ENCODE measurements at places on chromosomes 2 and 18. TPM values are rescaled to one million over a fixed set of nuclear protein-coding genes. Genes with fewer than 3 reads are reported as not detected.

The SERPINB11 gene
- not detected for total RNA-seq

The VIT gene
- 3.8 TPM for total RNA-seq

The ALK gene
- 4.2 TPM for total RNA-seq

The HAAO gene
- 12.7 TPM for total RNA-seq

The GPR17 gene
- total RNA-seq, result 36.6 TPM

The NEU4 gene
- total RNA-seq, result 1.2 TPM

- no peak overlapping the region for H3K4me3 ChIP-seq
- no peaks in the 10 kb centered on the region for H3K36me3 ChIP-seq
- no peaks in the 10 kb centered on the region for H3K4me1 ChIP-seq
Observed at GRCh38 chr2:177088529-177088928, 124.1 kb upstream of the HNRNPA3 start.

DNA sequence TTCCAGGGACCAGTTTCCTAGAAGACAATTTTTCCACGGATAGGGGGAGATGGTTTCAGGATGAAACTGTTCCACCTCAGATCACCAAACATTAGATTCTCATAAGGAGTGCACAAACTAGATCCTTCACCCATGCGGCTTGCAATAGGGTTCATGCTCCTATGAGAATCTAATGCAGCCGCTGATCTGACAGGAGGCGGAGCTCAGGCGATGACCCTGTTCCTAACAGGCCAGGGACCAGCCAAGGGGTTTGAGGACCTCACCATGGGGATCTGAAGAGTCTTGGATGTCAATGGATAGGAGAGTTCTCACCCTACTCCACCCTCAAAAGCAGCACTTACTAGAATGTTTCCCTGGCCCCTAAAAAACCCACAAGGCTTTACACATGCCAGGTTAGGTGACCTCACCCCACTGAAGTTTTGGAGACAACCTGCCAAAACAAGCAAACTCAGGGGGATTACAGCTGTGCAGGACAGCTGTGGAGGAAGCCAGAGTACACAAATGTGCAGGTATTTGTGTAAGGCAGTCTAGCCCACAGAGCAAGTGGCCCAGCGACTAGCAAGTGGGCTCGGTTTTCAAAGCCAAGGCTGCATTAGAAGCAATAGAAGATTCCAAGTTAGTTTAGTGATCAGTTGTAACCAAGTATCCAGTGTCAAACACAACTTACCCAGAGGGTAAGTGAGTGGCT is 3.9 kb downstream of the EVA1A start:
- DNase-seq, result no peak
- H3K27me3 ChIP-seq, result peaks cover 22% of the 10 kb centered on the region
- no peaks in the 10 kb centered on the region for H3K36me3 ChIP-seq

- no peak for DNase-seq
- H3K36me3 ChIP-seq, result no peaks in the 10 kb centered on the region
- no peaks in the 10 kb centered on the region for H3K27me3 ChIP-seq
- no peak overlapping the region for H3K4me3 ChIP-seq
- H3K27ac ChIP-seq, result peak overlapping the region; percentile 3
Observed at GRCh38 chr18:8139891-8140406, 469.3 kb upstream of the RAB12 start.

- H3K27me3 ChIP-seq, result no peaks in the 10 kb centered on the region
- H3K4me1 ChIP-seq, result no peaks in the 10 kb centered on the region
- DNase-seq, result no peak
- no peaks in the 10 kb centered on the region for H3K36me3 ChIP-seq
Observed at GRCh38 chr2:193517615-193518014, 1322.9 kb upstream of the TMEFF2 start.

DNA sequence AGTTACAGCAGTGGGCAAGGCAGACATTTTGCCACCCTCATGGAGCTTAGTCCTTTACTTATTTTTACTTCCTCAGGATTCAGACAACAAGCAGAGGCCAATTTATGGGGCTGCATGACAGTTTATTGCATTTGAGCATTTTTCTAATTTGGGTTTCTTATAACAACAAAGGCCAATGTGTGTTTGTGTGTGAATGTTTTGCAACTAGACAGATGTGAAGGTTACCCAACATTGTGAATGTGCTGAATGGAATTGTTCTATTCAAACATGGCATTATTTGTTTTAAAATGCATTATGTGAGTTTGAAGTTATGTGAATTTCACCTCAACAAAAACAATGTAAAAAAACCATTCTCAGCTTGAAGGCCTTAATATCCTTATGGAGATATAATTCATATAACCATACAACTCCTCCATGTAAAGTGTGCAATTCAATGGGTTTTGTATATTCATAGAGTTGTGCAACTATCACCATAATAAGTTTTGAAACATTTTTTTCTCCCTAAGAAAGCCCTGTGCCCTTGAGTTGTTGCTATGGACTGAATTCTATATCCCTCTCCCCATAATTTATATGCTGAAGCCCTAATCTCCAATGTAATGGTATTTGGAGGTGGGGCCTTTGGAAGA is 57.3 kb downstream of the CCDC195 start:
- no peak overlapping the region for H3K4me3 ChIP-seq
- H3K36me3 ChIP-seq, result no peaks in the 10 kb centered on the region
- H3K27ac ChIP-seq, result no peak overlapping the region
- DNase-seq, result no peak
- no peaks in the 10 kb centered on the region for H3K4me1 ChIP-seq
- H3K27me3 ChIP-seq, result no peaks in the 10 kb centered on the region

DNA sequence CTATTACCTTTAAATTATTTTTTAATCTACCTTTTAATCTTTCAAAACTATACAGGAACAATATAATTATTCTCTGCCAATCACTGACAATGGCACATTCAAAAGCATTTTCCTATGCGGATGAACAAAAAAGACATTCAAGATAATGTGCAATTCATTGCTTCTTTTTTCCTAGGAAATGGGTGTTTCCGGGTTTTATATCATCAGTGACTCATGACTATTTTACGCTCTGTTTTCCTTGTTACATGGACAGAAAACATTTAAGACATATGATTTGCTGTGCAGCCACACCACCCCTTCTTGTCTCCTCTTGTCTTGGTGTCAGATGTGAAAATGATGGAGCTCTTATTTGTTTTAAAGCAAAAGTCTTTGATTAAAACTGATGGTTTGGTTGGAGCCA is 184.7 kb upstream of the LINC00305 start:
- no peak overlapping the region for H3K27ac ChIP-seq
- H3K27me3 ChIP-seq, result no peaks in the 10 kb centered on the region
- H3K4me1 ChIP-seq, result no peaks in the 10 kb centered on the region
- no peak overlapping the region for H3K4me3 ChIP-seq
- no peak for DNase-seq
- H3K36me3 ChIP-seq, result no peaks in the 10 kb centered on the region

DNA sequence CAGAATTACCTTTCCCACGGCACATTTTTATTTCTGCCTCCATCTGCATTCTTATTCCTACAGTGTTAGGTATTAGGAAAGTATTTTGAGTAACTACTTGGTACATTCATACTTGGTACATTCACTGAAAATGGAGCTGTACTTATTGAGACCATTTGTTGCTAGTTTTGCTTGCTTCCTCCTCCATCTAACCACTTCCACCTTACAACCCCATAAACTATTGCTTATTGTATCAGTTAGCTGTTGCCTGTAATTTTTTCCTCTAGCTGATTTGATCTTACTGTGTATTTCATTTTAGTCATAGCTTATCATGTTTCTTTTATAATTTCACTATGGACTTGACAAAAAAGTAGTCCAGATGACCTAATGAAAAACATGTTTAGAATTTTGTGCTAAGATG is 50.7 kb downstream of the AFTPH start:
- H3K36me3 ChIP-seq, result peaks cover 10% of the 10 kb centered on the region
- no peaks in the 10 kb centered on the region for H3K4me1 ChIP-seq
- DNase-seq, result no peak
- H3K27me3 ChIP-seq, result no peaks in the 10 kb centered on the region
- H3K27ac ChIP-seq, result no peak overlapping the region

GRCh38 chr2:183937220-183937619 is 661.1 kb upstream of the ZNF804A start:
- H3K4me1 ChIP-seq, result no peaks in the 10 kb centered on the region
- no peak overlapping the region for H3K27ac ChIP-seq
- no peak for DNase-seq

- no peak overlapping the region for H3K27ac ChIP-seq
- no peaks in the 10 kb centered on the region for H3K27me3 ChIP-seq
- no peak for DNase-seq
- H3K4me1 ChIP-seq, result peaks cover 12% of the 10 kb centered on the region
- H3K4me3 ChIP-seq, result no peak overlapping the region
Observed at GRCh38 chr2:20555954-20556353, 94.9 kb downstream of the HS1BP3 start.

DNA sequence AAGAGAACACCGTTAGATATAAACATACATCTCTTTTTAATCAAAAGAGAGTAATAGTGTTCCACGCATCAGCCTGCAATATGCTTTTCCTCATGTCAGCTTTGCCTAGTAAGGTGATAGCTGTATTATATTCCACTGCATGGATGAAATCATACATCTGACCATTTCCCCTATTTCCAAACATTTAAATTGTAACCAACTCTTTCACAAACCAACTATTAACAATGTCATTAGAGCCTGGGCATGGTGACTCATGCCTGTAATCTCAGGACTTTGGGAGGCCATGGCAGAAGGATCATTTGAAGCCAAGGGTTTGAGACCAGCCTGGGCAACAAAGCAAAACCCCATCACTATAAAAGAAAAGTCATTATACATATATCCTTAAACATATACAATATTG is 284.8 kb downstream of the BCL11A start:
- no peak overlapping the region for H3K4me3 ChIP-seq
- no peaks in the 10 kb centered on the region for H3K27me3 ChIP-seq
- DNase-seq, result no peak
- H3K36me3 ChIP-seq, result no peaks in the 10 kb centered on the region
- no peak overlapping the region for H3K27ac ChIP-seq

- no peaks in the 10 kb centered on the region for H3K27me3 ChIP-seq
- no peak overlapping the region for H3K4me3 ChIP-seq
- DNase-seq, result no peak
- H3K36me3 ChIP-seq, result no peaks in the 10 kb centered on the region
- H3K27ac ChIP-seq, result peak overlapping the region; percentile 20
Observed at GRCh38 chr2:39516347-39517101, 79.4 kb upstream of the MAP4K3 start.

- no peaks in the 10 kb centered on the region for H3K36me3 ChIP-seq
- no peak for DNase-seq
- H3K27ac ChIP-seq, result no peak overlapping the region
- H3K27me3 ChIP-seq, result no peaks in the 10 kb centered on the region
- no peaks in the 10 kb centered on the region for H3K4me1 ChIP-seq
Observed at GRCh38 chr18:26928670-26929313, 63.3 kb upstream of the AQP4 start.

DNA sequence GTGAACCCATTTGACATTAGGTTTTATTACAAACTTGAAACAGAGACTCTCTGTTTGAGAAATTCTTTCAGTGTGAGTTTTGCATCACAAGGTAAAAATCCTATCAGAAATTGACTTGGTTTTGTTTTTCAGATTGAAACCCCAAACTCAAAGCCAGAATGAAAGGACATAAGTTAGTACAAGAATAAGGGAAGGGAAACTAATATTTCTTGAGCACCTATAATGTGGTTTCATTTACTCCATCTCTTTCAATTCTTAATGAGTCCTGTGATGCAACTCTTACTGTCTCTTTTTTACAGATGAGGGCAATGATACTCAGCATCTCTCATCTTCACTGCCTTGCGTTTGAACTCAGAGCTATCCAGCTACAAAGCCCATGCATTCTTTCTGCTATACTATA is 210.0 kb upstream of the SIX3 start:
- no peaks in the 10 kb centered on the region for H3K36me3 ChIP-seq
- H3K27me3 ChIP-seq, result no peaks in the 10 kb centered on the region
- no peak overlapping the region for H3K4me3 ChIP-seq
- no peak overlapping the region for H3K27ac ChIP-seq
- no peaks in the 10 kb centered on the region for H3K4me1 ChIP-seq
- no peak for DNase-seq

- DNase-seq, result no peak
- no peak overlapping the region for H3K4me3 ChIP-seq
- no peak overlapping the region for H3K27ac ChIP-seq
- no peaks in the 10 kb centered on the region for H3K27me3 ChIP-seq
Observed at GRCh38 chr2:239712755-239713154, 311.9 kb upstream of the HDAC4 start.

GRCh38 chr2:140567734-140568133 is 1563.1 kb downstream of the LRP1B start:
- no peak overlapping the region for H3K27ac ChIP-seq
- no peaks in the 10 kb centered on the region for H3K4me1 ChIP-seq
- DNase-seq, result no peak
- H3K4me3 ChIP-seq, result no peak overlapping the region
- H3K36me3 ChIP-seq, result no peaks in the 10 kb centered on the region

DNA sequence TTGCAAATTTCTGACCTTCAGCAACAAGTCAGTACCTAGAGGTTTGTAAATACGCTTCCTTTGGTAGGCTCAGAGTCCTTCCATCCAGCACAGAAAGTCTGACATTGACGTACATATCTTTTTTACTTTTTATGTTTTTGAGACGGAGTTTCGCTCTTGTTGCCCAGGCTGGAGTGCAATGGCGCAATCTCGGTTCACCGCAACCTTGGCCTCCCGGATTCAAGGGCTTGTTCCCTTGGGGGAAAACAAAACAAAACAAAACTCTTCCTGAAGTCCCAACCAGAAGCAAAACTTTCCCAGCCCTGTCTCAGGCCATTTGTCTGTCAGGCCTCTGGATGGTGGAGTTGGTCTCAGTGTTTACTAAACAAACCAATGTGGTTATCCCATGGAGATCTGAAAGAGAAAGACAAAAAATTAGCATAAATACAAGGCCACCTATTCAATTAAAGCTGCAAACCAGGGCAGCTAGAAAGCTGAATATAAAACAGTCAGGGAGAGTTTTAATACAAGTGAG is 29.6 kb upstream of the ATL2 start:
- H3K4me3 ChIP-seq, result no peak overlapping the region
- no peaks in the 10 kb centered on the region for H3K27me3 ChIP-seq
- no peak for DNase-seq
- H3K36me3 ChIP-seq, result no peaks in the 10 kb centered on the region
- peaks cover 15% of the 10 kb centered on the region for H3K4me1 ChIP-seq

DNA sequence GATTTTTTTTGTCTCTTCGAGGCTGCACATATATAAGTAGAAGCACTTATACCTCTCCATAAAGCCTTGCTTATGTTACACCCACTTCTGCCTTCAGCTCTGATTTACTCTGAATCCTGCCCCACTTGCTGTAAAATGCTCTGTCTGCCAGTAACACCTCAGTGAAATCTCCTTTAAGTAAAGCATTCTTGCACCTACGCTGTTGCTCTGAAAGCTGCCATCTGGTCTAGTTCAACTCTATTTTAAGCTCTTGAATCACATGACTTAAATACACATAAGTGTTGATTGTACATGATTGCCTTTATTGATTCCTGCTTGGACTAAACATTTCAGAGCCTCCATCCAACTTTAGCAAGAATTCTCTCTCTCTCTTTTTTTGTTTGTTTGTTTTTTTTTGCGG is 609.0 kb upstream of the CELF4 start:
- no peak overlapping the region for H3K4me3 ChIP-seq
- no peak overlapping the region for H3K27ac ChIP-seq
- no peaks in the 10 kb centered on the region for H3K4me1 ChIP-seq
- no peak for DNase-seq

Data from spinal cord (tissue), 10 donors.